ENCODE measurements at places on chromosomes 16 and 17.

DNA sequence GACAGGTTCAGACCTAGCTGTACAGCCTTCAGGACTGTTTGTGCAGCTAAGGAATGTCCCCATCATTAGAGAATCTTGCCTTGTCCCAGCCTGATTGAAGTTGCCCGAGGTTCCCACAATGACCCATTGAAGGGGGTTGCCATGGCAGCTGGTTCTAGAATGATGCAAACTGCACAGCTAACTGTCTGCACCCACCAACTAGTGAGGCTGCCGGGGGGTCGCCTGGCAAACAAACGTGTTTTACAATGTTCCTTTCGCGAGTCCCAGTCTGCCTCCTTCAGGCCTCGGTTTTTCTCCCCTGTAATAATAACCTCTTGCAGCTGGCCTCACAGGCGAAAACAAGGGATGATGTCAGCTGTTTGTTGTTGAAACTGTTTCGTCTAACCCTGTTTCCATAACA lies 5.5 kb downstream of the C16orf96 start:
- DNase-seq, result peak; percentile 41

GRCh38 chr16:5768445-5768844 lies 670.9 kb upstream of the EEF2KMT start:
- no peak for DNase-seq

GRCh38 chr16:55041540-55042234 lies 111.0 kb downstream of the IRX5 start:
- no peak for DNase-seq

DNA sequence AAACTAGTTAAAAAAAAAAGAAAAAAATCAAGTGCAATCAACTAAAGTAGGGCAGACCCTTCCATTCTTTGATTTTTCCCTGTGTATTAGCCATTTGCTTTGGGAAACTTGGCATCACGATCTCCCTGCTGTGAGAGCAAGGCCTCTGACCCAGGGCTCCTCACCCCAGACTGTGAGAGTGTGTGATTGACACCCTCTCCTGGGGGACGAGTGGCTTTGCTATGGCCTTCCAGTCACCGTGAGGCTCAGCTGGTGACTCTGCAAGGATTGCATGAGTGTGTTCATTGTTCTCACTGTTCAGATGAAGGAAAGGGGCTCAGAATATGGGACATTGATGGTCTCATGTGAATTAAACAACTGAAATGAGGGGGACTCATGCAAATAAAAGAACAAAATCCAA lies 69.0 kb upstream of the BCAR1 start:
- DNase-seq, result peak; percentile 23

DNA sequence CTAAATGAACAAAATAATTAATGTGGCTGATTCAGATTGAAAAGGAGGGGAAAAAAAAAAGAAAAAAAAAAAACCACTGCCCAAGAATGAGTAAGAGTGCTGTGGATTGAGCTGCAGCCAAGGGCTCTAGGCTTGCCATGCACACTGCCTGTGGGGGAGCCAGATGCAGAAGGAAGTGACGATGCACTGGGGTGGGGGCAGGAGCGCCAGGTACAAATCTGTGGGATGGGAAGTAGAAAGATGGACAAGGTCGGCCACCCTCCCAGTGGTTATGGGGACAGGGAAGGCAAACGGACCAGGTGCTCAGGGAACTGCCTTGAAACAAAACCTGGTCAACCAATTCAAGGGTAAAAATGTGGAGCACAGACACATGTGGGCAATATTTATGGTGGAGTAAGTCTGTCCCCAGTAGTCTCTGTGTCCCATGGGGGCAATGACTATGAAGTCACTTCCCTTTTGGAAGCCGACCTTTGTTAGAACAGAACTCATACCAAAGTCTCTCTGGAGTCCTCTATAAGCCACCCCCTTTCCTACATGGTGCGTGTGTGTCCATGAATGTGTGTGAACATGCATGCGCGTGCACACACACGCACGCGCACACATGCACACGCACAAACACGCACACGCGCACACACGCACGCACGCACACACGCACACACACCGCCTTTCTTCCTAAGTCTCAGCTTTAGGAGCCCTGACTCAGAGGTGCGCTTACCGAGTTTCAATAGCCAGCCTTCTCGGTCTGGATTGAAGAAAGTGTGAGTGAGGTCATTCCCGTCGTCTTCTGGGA lies 84.3 kb downstream of the CYTH1 start:
- no peak for DNase-seq

DNA sequence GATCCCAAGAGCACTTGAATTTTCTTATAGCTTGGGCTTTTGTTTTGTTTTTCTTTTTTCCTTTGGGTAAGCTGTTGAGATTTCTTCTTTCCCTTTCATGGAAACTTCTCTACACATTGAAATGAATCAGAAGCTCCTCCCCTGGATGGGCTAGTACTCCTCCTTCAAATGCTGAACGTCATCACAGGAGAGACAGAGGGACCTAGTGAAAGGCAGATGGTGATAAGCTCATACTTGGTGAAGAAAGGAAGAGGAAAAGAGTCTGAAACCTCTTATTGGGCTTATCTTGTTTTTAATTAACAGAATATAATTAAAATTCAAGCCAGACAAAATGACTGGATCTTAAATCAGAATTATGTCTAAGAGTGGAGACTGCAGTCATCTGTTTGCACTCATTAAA lies 147.3 kb downstream of the SNX11 start:
- DNase-seq, result no peak

DNA sequence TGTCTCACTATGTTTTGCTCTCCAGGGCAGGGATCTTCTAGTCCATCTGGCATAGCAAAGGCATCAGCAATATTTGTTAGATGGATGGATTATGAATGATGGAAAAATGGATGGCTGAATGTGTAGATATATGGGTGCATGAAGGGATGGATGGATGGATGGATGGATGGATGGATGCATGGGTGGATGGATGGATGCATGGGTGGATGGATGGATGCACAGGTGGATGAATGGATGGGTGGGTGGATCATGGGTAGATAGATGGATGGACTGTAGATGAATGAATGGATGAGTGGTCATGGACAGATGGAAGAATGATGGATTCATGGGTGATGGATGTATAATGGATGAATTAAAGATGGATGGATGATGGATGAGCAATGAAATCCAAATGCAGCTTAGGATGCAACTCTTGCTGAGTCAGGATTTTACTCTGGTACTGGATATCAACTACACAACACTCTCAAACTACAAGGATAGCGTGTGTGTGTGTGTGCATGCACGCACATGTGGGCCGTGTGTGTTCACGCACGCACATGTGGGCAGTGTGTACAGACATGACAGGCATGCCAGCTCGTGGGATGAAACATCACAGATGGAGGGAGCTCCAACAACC lies 34.0 kb downstream of the GSG1L start:
- no peak for DNase-seq

- DNase-seq, result no peak
Observed at GRCh38 chr17:45311760-45312476, 4.9 kb downstream of the MAP3K14 start.

DNA sequence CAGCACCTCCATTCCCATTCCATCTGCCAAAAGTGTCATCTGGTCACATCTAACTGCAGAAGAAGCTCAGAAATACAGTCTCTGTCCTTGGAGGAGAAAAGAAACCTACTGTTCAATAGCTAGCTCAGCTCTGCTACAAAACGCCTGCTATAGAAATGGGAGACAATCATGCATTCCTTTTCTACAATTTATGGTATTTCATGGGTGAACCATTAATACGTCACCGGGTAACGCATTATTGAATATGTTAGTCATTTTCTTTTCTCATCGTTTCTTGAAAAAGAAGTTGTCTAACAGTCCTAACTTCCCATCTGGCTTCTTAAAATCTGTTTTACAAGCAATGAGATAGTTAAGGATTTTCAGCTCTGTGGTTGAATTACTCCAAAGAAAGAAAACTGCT lies 496.7 kb upstream of the RBFOX1 start:
- no peak for DNase-seq

DNA sequence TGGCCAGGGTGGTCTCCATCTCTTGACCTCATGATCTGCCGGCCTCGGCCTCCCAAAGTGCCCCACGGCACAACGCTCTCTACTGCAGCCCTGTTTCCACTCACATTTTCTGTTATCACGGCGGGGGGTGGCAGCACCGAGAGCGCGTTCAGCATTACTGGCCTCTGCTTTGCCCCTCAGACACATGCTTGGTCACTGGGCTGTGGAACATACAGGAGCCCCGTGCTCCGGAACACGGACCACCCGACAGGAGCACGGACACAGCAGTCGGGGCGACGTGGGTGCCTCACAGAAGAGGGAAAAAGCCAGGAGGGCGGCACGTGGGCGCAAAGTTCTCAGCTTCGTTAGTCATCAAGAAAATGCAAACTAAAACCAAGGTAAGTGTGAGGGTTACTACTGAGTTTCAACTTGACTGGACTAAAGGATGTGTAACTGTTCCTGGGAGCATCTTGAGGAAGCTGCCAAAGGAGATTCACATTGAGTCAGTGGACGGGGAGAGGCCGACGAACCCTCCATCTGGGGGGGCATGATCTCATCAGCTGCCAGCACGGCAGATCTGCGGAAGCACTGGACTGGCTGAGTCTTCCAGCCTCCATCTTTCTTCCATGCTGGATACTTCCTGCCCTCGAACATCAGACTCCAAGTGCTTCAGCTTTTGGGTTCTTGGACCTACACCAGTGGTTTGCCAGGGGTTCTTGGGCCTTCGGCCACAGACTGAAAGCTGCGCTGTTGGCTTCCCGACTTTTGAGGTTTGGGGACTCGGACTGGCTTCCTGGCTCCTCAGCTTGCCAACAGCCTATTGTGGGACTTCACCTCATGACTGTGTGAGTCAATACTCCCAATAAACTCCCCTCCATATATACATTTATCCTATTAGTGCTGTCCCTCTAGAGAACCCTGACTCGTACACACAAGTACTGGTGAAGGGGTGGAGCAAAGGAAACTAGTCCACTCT lies 106.8 kb downstream of the ZNF778 start:
- DNase-seq, result no peak

DNA sequence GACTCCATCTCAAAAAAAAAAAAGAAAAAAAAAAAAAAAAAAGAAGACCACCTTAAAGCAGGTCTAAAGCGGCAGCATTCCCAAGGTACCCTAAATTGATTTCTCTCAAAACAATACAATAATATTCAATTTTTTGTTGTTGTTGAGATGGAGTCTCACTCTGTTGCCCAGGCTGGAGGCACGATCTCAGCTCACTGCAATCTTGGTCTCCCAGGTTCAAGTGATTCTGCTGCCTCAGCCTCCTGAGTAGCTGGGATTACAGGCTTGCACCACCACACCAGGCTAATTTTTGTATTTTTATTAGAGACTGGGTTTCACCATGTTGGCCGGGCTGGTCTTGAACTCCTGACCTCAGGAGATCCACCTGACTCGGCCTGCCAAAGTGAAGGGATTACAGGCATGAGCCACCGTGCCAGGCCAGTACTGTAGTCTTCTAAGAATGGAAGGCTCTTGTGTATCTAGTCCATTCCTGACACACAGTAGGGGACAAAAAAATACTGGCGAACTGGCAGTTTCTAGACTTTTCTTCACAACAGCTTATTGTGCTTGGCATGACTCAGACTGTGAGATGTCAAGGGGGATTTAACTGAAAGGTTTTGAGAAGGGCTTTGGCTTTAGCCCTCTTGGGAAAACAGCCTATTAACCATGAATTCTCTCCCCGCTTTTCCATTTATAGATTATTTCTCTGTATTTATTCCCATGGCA lies 17.3 kb downstream of the CDR2 start:
- no peak for DNase-seq

- DNase-seq, result no peak
Observed at GRCh38 chr16:11692651-11693050, 24.4 kb downstream of the SNN start.

DNA sequence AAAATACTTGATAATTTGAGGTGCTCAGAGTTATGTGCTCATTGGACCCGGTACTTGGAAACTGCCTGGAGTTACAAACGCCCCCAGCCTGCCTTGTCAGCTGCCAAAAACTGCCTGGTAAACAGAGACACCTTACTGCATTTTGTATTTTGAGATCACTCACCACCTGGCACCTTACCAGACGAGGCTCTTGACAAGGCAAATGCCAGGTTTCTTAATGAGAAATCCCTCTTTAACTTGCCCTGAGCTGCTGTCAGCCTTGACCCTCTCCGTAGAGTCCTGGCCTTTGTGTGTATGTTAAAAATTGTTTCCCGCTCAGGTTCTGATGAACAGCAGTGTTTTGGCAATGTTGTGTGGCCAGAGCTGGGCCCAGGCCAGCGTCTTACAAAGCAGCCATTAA lies 28.8 kb downstream of the SYT17 start:
- no peak for DNase-seq

DNA sequence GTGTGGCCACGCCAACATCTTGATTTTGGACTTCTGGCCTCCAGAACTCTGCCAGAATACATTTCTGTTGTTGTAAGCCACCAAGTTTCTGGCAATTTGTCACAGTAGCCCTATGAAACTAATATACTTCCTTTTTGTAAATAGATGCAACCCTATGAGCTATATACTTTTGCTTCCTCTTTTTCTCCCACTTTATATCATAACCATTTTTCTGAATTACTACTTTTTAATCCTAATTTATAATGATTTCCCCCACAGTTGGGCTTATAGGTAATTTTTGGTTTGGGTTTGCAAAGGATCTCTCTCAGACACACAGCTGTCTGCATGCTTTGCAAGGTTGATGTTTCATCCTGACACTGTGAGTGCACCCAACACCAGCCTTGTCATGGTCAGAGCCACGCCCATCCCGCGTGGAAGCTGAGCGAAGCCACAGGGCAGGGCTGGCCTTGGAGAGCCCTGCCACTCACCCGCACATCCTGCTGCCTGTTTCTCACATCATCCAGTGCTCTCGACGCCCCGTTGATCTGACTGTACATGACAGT lies 5.8 kb downstream of the TRIM25 start:
- no peak for DNase-seq

Data from amygdala (tissue), 56 donors.